ENCODE measurements at places on chromosomes 2 and 18.
A peak's percentile ranks its signal among the peaks of the same experiment; 100 is the strongest.

DNA sequence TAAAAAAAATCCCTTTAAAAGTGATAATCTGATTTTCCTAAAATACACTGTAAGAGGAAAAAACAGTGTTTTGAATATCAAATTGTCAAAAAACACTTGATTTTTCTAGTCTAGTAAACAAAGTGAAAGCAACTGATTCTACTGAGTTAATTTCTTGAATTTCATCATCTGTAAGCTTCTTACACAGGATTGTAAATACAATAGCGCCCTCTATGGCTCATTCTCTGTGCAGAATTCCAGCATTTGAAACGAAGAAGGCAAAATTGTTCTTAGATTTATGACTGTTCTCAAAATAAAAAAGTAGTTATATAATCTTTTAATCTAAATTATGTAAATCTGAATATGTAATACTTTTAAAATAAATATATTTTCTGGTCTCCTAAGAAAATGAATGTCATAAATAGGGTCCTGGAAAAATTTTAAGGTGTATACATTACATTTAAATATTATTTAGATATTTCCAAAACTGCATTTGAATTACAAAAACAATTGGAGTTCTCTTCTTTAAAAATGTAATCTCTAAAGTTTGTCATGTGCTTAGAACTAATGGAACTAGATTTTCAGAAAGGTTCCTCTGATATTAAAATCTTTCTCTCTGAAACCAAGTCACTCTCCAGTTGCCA lies 176.9 kb upstream of the MC4R start:
- DNase-seq, result peak; percentile 3

GRCh38 chr2:174031226-174031625 lies 66.1 kb upstream of the SP3 start:
- no peak for DNase-seq

- DNase-seq, result peak; percentile 81
These were observed 70.2 kb upstream of the SH3BP4 start for GRCh38 chr2:234881413-234882241.

DNA sequence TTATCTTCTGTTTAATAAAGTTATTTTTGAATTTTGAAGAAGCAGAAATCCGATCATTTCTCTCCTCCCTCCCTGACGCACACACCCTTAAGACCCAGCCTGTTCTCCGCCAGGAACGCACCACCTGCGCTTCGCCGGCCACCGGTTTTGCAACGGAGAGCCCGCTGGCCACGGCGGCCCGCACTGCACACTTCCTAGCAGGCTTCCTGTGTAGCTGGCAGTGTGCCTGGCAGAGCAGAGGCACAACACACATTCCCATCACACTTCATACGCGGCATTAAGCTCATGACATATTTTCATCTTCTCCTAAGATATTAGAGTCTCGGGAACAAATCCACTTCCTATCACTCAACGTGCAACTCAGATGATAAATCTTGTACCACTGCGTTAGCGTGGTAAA lies 148.0 kb downstream of the HDAC4 start:
- DNase-seq, result no peak

- no peak for DNase-seq
These were observed 112.9 kb upstream of the ACAA2 start for GRCh38 chr18:49926106-49926745.

GRCh38 chr2:224807153-224807964 lies 91.2 kb upstream of the CCDC195 start:
- no peak for DNase-seq

DNA sequence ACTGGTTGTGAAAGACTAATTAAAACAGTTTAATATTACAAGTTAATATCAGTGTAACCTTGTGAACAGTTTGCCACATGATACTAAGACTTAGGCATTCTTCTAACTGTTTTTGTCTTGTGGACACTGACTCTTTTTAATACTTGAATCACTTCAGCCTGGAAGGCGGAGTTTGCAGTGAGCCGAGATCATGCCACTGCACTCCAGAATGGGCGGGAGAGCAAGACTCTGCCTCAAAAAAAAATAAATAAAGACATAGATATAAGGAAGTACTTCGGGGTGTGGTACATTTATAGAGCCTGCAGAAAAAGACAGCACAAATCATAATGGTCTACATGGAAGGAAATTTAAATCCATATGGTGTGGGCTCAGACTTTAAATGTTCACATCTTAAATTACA lies 300.4 kb upstream of the NETO1 start:
- no peak for DNase-seq

DNA sequence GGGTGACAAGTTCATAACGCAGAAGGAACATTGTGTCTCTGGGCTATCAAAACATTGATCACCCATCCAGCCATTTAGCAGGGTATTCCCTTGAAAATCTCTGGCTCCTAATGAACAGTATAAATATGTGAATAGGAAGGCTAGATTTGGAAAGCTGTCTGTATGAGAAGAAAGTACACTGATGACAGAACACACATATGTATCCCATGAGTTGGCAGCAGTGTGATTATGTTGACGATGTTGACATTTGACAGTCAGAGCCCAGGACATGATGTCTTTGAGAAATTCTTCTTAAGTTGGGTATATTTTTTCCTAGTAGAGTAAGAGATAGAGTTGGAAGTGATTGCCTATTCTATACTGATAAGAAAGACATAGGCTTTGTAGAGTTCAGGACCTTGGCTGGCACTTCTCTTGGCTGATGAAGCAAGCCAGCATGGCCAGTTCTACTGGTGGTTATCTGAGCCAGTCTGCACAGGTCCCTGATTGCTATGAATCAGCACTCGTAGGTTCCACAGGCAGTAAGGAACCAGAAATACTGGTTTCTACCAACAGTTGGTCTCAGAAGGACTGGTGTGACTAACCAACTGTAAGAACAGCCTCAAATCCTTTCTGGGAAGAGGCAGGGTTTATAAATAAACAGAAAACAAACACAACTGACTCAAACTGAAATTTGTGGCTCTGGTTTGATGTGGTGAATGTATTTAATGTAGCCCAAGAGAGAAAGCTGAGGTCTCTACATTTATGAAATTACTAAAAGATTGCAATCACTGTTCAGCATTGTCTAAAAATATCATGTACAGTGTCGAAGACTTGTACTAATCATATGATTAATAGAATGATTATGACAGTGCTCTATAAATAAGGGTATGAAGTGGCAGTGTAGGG lies 43.9 kb upstream of the RAPH1 start:
- peak; percentile 19 for DNase-seq

DNA sequence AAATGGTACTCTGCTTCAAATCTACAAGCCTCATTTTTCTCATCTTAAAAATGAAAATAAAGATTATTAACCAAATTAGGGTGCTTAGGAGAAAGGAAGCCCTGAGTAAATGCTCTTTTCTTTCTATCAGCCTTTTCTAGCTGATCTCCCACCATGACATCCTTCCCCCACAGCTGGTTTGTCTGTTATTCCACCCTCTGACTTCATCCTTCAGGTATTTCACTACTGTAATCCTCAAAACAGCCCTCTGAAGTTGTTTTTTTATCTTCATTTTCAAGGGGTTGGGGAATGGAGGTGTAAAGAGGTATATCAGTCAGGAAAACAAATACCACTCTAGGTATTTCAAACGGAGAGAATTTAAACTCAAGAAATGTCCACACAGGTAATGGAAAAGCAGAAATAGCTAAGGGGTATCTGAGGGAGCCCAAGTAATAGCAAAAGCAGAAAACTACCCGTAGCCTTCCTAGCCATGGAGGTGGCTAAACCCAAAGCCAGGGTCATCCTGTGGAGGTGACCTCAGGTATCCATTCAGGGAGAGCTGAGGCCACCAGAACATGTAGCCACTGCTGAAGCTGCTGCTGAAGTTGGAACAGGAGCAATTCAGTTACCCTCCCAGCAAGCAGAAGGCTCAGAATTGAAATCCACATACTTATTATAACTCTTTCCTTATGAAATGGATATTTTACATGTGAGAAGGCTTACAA lies 990.9 kb upstream of the ACVR2A start:
- no peak for DNase-seq

DNA sequence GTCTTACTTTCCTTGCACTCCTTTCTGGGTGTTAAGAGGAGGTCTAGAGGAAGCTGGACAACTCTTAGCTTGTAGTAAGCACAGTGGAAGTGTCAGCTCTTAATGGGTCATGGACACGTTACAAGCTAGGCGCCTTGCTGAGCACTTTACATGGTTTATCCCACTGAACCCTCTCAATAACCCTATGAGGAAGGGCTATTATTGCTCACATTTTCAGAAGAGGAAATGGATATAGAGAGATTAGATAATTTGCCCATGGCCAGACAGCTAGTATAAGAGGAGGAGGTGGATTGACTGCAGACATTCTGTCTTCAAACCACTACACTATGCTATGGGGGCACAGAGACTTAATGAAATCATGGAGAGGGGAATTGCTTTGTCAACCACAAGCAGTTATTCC lies 8.3 kb upstream of the IL1RN start:
- DNase-seq, result no peak

DNA sequence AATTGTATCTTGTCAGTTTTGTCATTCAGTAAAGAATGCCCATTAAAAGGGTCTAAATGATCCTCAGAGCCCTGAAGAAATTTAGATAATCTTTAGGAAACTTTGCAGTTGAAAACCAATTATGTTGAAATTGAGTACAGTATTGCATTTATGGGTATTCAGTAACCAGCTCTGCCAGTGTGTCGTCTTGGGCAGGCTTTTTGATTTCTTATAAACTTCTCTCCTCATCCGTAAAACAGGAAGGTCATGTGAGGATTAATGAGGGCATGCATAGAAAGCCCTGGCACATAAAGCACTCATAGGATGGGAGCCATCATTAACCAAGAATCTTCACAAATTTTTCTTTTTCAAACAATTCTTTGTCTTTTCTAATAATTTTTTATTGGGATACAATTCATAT lies 14.8 kb downstream of the PNO1 start:
- no peak for DNase-seq

DNA sequence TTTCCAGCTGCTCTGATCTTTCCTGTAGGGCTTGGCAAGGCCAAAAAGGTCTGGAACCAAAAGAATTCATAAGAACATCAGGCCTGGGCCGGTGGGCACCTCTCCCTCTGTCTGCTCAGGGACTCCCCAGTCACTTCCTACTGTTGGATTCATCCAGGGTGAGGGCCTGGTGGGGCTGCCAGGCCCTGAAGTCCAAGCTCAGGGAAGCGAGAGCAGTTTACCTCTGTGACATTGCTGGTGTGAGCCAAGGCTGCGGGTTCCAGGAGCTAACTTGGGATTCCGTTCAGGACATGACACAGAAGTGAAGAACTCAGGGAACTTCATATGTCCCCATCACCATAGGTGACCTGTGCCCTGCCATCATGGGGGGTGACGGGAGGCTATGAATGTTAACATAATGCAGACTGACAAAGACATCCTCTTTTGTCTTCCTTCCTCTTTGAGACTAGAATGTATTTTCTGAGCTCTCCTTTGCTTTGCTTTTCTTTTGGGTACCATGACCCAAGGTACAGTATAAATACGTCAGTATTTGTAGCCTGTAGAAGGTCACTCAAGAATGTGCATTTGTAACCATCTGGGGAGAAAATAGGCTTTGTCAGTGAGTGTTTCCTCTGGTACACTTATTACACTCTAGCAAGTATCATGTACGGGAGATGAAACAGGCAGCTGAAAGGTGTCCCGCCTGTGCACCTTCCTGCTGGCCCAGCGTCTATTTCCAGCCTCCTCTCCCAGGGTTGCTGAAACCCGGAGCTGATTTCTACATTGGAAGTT lies 130.5 kb upstream of the SLC1A4 start:
- no peak for DNase-seq

DNA sequence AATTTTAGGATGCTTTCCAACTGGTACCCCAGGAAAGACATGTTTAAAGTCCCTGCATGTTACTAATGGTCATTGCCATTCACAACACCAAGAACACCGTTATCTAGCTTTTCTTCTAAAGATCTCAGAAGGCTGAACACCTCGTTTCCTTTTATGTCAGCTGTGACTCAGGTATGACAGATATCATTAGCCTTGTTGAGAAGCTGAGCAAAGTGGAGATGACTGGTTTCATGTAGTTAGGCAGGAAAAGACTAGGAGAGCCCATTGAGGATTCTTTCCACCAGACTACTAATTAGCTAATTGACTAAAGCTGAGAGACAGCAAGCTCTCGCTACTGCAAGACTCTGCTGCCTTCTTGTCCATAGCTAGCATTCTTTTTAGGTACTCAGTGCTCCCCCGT lies 32.0 kb upstream of the ARL5A start:
- DNase-seq, result no peak

DNA sequence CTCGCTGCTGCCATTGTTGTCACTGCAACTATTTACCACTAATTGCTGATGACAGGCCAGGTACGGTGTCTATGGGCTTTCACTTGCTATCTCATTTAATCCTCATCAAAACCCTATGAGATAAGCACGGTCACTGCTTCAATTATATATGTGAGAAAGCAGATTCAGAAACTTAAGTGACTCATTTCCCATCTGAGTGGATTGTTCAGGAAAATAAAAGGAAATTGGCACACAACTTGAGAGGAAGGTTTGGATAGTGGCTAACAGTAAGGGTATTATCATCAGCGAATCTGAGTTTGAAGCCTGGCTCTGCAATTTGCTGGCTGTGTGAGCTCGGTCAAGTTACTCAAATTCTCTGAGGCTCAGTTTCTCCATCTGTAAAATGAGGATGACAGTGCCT lies 196.0 kb downstream of the KCNS3 start:
- DNase-seq, result no peak

GRCh38 chr2:226934546-226935201 lies 98.8 kb downstream of the RHBDD1 start:
- no peak for DNase-seq

- no peak for DNase-seq
These were observed 19.0 kb downstream of the RHOB start for GRCh38 chr2:20465716-20466394.

DNA sequence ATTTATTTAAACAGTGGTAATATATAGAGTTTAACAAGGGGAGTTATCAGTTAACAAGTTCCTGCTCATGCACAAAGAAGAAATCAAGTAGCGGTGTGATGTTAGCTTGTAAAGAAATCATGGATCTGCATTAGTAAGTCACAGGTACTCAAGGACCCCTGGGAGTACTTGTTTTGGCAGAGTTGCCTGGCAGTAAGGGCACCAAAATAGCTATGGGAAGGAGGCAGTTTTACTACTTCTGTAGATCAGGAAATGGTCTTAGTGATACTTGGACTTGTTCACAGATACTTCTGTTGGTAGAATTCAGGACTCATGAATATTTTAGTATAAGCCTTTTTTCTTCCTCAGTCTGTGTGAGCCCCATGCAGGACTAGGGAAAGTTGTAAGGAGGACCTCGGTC lies 107.3 kb upstream of the IL1R2 start:
- no peak for DNase-seq

DNA sequence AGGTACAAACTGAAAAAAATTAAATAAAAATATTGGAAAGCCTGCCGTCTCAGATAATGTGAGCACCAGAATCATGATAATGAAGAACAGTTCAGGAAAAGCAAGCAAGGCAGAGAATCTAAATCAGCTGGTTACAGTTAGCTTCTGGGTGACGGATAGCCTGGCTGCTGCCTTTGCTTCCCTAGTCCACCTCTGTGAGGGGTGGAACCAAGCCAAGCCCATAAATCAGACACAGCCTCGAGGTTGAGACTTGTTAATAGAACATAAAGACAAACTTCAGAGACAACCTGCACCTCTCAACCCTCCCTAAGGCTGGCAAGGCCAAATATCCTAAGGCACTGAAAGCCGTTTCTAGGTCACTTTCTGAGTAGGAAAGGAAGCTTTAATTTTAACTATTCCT lies 334.7 kb upstream of the SLC39A10 start:
- DNase-seq, result no peak

All from HuH-7.5 (cell line).